Non-pigmented ciliary epithelial cell (primary cell): ENCODE measurements at places on chromosomes 12 and 14.

DNA sequence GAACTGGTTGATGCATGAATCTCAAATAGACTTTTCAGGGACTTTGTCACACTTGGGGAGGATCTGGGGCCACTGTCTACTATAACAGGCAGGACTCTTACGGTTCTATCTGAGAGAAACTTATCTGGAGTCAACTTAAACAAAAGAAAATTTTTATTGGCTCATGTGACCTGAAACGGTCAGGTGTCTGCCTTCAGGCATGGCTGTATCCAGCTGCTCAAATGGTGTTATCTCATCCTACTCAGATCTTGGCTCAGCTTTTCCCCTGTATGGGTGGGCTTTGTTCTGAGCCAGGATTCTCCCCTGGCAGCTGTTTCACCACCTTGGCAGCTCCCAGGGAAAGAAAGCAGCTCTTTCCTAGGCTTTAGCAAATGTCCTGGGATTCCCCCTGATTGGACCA lies 183.2 kb upstream of the MYL2 start:
- DNase-seq: no peak

DNA sequence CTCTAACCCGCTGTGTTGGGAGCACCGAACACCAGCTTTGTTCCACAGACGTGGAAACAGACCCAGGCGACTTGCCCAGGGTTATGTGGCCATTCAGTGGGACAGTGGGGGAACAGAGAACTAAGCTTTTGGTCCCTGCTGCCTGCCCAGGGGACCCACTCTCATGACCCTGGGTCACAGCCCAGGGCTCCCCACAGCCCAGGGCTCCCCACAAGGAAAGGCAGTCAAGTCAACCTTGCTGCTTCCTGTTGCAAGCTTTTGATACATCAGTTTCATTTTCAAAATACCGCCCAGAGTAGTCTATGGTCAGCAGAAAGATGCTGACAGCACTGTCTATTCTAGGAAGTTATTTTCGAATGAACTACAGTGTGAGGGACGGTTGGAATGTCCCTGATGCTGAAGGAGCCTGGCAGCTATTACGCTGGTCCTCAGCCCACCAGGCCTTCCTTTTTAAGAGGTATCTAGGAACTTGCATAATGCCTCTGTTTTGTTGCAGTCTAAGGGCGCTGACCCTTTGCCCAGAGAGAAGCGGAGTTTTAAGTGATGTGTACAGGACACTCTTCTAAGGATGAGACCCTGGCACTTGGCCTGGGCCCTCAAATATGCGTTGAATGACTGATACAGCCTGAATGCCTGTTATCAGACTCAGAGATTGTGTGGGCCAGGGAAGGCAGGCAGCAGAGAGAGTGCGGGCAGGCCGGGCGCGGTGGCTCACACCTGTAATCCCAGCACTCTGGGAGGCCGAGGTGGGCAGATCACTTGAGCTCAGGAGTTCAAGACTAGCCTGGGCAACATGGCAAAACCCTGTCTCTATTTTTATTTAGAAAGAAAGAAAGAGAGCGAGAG lies 12.6 kb upstream of the TTC7B start:
- no peak for DNase-seq

GRCh38 chr12:10293570-10294227 lies 14.0 kb upstream of the KLRD1 start:
- no peak for DNase-seq

- DNase-seq: no peak
Measured at GRCh38 chr12:39587225-39587624, 32.4 kb downstream of the ABCD2 start.

DNA sequence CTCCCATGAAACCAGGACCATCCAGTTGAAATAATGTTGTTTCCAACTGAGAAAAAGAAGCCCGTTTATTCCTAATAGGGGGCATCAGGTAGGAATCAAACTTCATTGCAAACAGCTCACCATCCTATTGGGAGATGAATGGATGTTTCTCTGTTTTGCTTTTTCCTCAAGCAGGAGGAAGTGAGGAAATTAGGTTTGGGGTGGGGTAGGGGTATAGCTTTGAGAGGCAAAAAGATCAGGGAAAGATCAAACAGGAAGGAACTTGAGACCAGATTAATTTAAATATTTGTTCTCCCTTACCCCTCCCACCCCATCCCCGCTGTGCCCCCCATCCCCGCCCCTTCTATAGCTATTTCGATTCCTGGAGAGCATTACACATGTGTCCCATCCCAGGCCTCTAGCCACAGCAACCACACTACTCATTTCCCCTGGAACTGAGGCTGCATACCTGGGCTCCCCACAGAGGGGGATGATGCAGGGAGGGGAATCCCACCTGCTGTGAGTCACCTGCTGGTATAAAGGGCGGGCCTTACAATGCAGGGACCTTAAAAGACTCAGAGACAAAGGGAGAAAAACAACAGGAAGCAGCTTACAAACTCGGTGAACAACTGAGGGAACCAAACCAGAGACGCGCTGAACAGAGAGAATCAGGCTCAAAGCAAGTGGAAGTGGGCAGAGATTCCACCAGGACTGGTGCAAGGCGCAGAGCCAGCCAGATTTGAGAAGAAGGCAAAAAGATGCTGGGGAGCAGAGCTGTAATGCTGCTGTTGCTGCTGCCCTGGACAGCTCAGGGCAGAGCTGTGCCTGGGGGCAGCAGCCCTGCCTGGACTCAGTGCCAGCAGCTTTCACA lies at the start of gene IL23A:
TSS of gene IL23A (plus strand) at position 577 of the 850 bp plus-strand sequence. CDS start at position 738, 161 bp downstream.
- DNase-seq: peak; percentile 23

DNA sequence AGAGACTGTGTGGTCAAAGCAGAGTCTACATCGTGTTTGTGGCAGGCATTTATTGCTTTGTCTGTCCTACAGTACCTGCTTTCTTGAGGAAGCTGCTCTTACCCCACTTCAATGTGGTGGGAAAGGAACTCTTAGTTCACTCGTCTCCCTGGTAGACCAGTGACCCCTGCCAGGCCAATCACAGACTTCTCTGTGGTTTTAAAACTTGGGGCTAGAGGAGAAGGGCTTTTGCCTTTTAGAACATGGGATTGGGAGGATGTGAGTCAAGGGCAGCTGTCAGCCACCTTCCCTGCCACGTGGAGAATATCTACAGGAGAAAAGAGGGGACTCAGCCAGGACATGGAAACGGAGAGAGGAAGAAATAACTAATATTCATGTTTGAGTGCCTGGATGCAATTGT lies 36.8 kb upstream of the TMED10 start:
- no peak for DNase-seq

DNA sequence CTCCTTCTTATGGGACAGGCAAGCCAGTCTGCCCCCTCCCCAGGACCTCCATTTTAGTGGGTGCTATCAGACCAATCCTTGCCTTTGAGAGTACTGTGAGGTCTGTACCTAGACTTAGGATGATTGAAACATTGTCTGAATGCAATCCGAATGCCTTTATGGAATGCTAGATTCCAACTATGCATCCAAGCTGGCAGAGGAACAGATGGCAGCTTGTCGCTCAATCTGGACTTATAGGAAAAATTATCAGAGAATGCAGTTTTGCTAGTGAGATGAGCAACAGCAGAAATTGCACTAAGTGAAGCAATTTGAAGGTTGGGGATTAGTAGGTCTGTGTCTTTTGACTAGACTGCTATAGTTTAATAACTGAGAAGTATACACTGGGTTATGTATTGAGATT lies 109.1 kb downstream of the DYRK2 start:
- no peak for DNase-seq

DNA sequence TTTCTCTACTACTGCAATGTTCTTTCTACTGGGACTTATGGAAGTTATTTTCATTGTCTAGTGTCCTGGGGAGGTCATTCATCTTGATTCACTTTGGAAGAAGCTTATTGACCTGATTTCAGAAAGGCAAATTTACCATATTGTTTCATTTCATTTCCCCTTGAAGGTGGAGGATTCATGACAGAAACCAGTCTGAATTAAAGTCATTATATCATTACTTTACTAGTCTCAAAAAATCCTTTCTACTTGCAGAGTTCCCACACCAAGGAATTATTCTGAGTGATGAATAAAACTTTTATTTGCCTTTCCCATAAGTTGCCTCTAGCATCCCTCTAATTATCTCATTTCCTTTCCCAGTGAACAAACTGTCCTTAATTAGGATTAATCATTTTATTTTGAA lies 163.8 kb downstream of the RASSF9 start:
- no peak for DNase-seq

- DNase-seq: no peak
Measured at GRCh38 chr14:91873471-91874415, 6.4 kb upstream of the TC2N start.

GRCh38 chr14:20333494-20333841 lies 389 bp upstream of the CCNB1IP1 start:
- no peak for DNase-seq
